Brain pericyte (primary cell): ENCODE measurements at places on chromosomes 16 and 17.

GRCh38 chr17:45410144-45411091 is 22.3 kb downstream of the ARHGAP27 start:
- no peak for DNase-seq

DNA sequence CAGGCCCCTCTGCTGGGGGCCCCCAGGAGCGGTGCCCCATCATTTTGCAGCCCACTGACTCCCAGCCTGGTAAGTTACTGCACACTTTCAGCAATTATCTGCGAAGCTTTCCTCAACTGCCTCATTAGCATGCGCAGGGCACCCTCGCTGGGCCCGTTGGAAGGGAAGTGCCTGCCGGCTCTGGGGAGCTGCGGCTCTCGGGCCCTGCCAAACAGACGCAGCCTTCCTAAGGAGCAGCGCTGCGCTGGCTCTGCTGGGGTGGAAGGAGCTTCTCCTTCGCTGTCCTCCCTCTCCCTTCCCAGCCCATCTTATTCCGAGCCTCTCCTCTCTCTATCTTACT is 71.0 kb downstream of the RBBP6 start:
- no peak for DNase-seq

GRCh38 chr17:64240741-64241347 is 22.2 kb downstream of the TEX2 start:
- no peak for DNase-seq

DNA sequence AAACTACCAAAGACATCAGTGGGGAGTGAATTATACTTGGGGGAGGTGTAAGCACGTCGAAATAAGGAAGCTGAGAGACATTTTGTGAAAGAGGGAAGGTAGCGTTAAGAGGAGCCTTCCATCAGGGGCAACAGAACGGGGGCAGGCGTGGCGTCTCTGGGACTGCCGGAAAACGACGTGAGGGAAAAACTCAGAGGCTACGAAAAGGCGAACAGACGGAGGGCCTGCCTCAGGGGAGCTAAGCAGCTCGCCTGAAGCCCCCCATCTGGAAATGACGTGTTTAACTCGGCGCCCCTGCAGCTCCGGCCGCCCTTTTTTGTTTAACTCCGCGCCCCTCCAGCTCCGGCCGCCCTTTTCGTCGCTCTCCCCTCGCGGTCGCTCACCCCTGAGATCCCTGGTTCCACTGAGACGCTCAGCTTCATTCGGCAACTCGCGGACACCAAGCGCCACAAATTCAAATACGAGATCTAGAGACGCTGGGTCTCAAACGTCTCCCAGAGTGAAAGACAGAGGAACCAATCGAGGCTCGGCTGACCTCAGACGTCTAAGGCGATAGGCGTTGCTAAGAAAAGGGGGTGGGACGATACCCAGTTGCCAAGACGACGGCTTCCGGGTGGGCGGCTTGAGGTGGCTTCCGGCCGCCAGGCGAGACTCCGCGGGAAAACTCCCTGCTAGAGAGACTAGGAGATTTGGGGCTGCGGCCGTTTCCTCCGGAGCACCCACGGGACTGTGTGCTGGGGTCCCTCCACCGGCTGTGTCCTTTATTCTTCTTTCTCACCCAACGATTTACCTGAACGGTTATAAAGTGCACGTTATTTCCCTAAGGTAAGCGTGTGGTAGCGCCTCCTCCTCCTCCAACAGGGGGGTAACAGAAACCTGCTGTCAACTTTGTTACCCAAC is 383.2 kb downstream of the ZFHX3 start:
- DNase-seq: peak; percentile 93

- no peak for DNase-seq
These were observed 3.6 kb upstream of the MEOX1 start for GRCh38 chr17:43665084-43665936.

DNA sequence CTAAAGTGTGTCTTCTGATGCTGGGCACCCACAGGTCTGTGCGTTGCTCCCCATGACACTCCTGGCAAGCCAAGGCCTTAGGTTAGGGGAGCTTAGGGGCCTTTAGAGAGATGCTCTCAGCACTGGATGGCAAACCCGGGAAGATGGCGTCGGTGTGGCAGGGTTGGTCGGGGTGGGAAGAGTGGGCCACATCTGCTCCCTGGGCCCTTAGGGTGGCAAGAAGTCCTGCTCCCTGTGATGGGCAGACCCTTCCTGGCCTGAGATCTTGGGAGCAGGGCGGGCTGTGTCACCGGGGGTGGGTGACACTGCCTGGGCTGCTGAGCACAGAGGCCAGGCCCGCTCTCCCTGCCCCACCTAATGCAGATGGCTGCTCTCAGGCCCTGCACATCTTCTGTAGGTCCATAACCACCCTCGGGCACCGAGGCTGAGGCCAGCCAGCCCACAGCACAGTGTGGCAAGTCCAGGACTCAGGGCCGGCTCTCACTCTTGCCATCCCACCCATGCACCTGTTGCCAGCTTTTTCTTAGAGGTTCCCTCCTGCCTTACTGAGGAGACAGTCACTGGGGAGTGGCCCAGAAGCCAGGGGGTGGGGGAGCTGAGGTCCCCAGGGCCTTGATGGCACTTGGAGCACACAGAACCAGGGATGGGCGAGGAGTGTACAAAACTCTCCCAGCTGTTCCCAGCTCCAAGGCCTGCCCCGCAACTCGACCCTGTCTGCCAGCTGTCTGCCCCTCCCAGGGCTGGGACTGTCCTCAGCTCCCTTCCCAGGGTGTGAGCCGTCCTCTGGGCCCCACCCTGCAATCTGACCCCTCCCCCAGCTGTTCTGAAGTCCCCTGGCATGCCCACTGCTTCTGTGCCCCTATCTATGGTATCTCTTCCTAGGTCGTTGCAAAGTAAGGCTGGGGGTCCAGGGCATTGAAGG is 4.4 kb upstream of the MTSS2 start:
- no peak for DNase-seq

DNA sequence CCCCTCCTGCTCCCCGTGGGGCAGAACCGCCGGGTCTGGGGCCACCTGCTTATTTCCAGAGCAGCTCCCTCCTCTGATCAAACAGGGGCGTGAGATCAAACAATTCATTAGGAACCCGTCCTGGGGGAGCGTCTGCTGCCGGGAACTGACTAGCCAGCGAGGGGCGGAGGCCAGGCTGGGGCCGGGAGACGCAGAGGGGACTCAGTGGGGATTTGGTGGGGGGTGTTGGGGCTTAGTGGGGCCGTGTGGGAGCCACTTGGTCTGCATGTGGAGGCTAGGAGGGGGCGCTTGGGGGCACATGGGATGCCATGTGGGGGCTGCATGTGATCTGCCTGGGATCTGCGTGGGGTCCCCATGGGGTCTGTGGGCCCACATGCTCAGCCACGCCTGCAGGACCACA is 20.5 kb upstream of the CACNA1H start:
- DNase-seq: no peak
